ENCODE measurements at places on chromosomes 6 and 20.

DNA sequence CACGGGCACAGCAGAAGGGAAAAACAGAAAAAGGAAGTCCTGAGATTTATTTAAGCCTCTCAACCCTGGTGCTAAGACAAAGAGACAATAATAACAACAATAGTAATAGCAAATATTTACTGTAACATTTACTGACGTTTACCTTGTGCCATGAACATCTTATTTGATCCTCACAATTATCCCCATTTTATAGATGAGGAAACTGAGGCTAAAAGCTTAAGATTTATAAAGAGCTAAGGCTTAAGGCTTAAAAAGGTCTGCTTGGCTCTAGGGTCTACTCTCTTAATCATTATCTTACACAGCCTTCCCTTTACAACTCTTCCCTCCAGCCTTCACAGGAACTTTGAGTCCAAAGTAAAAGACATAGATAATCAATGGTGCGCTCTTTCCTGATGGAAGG, 3.3 kb downstream of the WFDC3 start:
- DNase-seq, result no peak

DNA sequence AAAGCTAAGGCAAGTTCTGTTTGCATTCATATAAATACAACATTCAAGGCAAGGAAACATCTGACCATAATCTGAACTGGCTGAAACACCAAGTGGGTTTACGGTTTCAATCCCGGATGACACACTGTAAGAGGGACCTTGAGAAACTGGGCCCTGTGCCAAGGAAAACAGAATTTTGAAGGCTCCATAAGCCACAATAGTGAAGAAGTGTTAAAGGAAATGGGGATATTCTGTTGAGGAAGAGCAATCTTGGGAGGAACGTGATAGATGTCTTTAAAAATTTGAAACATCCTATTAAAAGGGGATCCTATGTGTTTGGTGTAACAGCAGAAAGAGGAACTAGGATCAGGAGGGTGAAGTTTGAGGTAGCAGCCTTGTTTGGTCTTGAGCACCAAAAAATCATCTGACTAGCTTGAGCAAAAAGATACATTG, 82.4 kb upstream of the TAB2 start:
- peak; percentile 69 for DNase-seq

- no peak for DNase-seq
These were observed 41.2 kb downstream of the FAM184A start for GRCh38 chr6:119037264-119037663.

DNA sequence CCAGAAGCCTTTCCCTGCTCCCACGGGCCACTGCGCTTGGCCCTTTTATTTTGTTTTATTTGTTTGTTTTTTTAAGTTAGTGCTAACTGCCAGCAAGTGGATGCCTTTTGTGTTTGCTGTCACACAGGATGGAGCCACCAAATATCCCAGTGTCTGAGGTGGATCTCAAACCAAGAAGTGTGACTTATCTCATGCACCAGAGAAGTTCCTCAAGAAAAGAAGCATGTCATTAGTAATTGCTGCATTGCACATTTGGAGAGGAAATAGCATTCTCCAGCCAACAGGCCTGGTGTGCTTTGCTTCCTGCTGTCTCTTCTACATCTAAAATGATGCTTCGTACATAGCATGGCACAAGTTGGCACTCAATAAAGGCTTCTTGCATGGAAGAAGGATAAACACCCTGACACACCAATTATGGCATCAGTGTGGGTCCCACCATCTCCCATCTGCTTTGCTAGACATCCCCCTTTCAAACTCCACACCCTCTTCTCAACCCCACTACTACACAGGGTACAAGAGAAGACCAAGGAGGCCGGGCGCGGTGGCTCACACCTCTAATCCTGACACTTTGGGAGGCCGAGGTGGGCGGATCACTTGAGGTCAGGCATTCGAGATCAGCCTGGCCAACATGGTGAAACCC, 1.9 kb upstream of the ATP9A start:
- DNase-seq, result no peak

GRCh38 chr6:72348926-72349325, 272.9 kb upstream of the KCNQ5 start:
- DNase-seq, result no peak

DNA sequence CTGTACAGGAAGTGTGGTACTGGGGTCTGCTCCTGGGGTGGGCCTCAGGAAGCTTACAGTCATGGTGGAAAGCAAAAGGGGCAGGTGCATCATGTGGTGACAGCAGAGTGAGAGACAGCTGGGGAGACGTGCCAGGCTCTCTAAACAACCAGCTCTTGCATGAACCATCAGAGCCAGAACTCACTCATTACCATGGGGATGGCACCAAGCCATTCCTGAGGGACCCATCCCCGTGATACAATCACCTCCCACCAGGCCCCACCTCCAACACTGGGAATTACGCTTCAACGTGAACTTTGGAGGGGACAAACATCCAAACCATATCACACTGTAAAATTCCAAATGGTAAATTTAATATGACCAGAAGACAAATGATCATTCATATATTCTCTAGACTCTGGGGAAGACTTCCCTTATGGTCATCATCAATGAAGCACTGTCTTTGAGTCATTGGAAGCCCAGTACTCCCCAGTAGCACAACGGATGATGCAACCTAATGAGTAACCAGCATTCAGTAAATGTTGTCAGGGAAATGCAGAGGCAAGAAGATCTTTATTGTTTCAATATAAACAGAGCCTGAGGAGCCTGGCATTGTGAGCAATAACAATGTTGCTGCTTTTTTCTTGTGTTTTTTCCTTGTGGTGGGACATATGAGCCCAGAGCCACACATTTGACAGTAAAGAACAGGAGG, 48.2 kb upstream of the RALY start:
- DNase-seq, result peak; percentile 72

- no peak for DNase-seq
These were observed 325.4 kb upstream of the PRDM1 start for GRCh38 chr6:105760746-105761145.

- no peak for DNase-seq
These were observed 530.3 kb downstream of the RFPL4B start for GRCh38 chr6:112877134-112878100.

GRCh38 chr20:63680427-63680826, 16.0 kb upstream of the TNFRSF6B start:
- DNase-seq, result no peak

- no peak for DNase-seq
These were observed 63.6 kb upstream of the CD93 start for GRCh38 chr20:23149623-23150279.

GRCh38 chr6:148493424-148493823, 150.8 kb downstream of the SASH1 start:
- DNase-seq, result no peak

GRCh38 chr20:34705397-34706301, 1.5 kb downstream of the TP53INP2 start:
- peak; percentile 41 for DNase-seq

DNA sequence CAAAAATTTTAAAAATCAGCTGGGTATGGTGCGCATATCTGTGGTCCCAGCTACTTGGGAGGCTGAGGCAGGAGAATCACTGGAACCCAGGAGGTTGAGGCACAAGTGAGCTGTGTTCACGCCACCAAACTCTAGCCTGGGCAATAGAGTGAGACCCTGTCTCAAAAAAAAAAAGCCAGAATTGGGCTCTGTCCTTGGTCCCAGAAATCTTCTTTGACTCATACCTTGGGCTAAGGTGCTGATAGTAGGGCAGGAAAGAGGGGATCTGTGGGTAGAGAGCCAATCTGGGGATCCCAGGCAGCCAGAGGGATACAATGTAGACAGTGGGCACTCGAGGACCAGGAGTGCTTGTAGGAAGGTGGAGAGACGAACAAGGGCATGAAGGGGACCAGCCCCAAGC, 13.3 kb downstream of the ETV7 start:
- DNase-seq, result no peak

- DNase-seq, result no peak
These were observed 67.6 kb upstream of the NFATC2 start for GRCh38 chr20:51610111-51610510.

GRCh38 chr20:8344631-8345030, 212.6 kb downstream of the PLCB1 start:
- DNase-seq, result no peak

GRCh38 chr6:20096536-20096935, 115.7 kb downstream of the MBOAT1 start:
- DNase-seq, result no peak

- DNase-seq, result peak; percentile 80
These were observed 469.5 kb downstream of the QKI start for GRCh38 chr6:163883984-163884383.

GRCh38 chr20:63371291-63371865, 10.2 kb upstream of the CHRNA4 start:
- DNase-seq, result no peak

GRCh38 chr6:87671555-87672029, 30.4 kb downstream of the AKIRIN2 start:
- DNase-seq, result no peak

DNA sequence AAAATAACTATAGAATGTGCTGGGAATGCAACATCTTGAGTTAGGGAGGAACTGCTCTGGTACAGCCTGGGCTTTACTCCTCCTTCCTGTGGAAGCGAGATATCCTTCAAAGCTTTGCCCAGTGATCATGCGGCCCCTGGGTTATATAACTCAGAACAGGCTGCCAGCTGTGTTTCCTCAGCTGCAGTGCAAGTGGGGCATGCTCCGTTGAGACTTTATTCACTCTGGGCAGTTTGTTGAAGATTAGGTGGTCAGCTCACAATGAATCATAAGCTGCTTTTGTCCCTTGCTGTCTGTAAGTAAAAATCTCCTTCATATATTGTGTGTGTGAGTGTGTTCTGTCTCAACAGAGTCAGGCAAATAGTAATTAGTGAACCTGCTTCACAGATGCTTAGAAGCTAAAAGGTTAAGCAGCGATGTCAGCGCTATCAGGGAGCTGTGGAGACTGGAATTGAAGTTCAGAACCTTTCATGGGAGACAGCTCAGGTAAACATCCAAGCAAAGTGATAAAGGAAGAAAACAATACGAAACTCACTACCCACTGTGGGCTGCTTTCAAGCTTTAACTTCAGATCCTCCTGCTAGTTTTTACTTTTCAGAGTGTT, 688.4 kb downstream of the HTR1B start:
- no peak for DNase-seq

DNA sequence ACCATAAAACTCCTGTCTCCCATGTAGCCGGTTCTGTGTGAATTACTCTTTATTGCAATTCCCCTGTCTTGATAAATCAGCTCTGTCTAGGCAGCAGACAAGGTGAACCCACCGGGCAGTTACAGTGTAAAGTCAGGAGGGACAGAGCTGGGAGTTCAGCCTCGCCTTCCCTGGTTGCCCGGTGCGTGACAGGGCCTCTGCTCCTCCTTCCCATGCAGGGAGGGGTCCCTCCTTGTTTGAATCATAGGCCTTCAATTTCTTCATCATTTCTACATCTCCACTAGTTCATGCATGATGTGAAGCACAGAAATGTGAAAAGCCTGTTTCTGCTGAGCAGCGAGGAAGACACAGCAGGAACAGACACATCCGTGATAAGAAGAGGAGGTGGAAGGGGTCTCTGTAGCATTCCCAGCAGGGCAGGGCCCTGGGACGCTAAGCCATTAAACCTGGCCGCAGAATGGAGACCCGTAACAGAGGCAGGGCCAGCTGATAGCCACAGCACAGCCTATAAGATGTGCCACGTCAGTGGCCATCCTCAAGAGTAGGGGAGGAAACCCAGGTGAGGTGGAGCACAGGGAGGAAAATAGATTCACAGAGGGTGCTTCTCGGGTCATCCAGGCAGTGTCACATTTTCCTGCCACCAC, 106.7 kb upstream of the CST7 start:
- DNase-seq, result no peak

GRCh38 chr6:166490671-166491500, 95.6 kb downstream of the RAMACL start:
- no peak for DNase-seq

- DNase-seq, result no peak
These were observed 283.3 kb upstream of the MANEA start for GRCh38 chr6:95294043-95294442.

DNA sequence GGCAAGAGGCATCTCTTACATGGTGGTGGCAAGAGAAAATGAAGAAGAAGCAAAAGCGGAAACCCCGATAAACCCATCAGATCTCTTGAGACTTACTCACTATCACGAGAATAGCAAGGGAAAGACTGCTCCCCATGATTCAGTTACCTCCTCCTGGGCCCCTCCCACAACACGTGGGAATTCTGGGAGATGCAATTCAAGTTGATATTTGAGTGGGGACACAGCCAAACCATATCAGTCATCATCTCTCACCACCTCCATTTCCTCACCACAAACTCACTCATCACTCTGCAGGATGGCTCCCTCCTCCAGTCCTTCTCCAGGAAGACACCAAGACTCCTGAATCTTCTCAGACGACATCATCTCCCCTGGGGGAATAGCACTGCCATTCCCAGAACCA, 25.8 kb upstream of the SLC16A10 start:
- peak; percentile 27 for DNase-seq

DNA sequence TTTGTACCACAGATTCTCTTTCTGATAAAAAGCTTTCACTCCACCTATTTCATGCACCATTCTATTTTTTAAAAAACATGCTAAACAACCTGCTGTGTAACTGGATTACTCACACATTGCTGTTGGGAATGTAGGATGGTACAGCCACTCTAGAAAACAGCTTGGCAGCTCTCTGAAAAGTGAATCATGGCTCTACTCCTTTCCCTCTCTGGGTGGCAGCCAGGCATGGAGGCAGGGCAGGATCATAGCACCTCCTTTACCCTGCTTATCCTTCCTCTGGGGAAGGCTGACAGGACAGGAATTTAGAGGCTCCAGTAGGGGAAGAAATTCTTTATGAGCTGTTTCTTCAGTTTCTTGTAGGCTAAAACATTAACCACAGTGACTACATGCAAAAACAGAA, 6.7 kb upstream of the VNN2 start:
- DNase-seq, result no peak

DNA sequence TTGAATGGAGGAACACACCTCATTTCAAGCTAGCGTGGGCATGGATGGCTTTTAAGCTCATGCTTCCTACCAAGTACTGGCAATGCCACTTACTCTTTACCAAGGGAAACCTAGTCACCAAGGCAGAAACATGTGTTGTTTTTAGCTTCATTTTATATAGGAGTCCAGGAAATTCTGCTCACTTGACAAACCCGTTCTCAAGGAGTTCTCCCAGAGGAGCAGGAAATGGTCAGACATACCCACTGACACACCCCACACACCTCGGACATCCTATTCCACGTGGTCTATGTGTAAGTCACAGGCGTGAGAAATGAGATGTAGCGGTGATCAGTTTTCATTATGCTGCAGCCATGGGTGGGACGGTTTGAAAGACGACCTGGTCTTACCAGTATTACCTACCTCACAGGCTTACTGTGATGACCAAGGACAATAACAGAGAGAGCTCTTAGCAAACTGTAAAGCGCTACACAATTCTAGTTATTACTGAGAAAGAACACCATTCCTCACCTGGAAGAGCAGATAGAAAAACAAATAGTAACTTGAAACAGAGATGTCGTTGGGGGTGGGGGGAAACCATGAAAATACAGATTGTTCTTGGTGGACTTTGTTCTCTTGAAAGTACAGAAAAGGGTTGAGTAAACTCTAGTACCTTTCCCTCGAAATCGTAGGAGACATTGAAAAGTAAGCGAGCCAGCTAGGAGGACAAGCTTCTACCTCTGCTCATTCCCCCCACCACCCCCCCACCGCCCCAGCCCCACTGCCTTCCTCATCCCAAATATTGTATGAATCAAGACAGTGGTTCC, 1.7 kb downstream of the CNKSR3 start:
- DNase-seq, result no peak

Measured in inflammatory macrophage treated with lipopolysaccharide for 1 hour (primary cell).